NCI-H1930 (cell line): ENCODE measurements at places on chromosomes 12 and 14.
A peak's percentile ranks its signal among the peaks of the same experiment; 100 is the strongest.

- no peak for DNase-seq
Measured at GRCh38 chr12:28265435-28266042, 75.3 kb downstream of the CCDC91 start.

GRCh38 chr14:61540931-61541330 is 154.4 kb upstream of the HIF1A start:
- no peak for DNase-seq

DNA sequence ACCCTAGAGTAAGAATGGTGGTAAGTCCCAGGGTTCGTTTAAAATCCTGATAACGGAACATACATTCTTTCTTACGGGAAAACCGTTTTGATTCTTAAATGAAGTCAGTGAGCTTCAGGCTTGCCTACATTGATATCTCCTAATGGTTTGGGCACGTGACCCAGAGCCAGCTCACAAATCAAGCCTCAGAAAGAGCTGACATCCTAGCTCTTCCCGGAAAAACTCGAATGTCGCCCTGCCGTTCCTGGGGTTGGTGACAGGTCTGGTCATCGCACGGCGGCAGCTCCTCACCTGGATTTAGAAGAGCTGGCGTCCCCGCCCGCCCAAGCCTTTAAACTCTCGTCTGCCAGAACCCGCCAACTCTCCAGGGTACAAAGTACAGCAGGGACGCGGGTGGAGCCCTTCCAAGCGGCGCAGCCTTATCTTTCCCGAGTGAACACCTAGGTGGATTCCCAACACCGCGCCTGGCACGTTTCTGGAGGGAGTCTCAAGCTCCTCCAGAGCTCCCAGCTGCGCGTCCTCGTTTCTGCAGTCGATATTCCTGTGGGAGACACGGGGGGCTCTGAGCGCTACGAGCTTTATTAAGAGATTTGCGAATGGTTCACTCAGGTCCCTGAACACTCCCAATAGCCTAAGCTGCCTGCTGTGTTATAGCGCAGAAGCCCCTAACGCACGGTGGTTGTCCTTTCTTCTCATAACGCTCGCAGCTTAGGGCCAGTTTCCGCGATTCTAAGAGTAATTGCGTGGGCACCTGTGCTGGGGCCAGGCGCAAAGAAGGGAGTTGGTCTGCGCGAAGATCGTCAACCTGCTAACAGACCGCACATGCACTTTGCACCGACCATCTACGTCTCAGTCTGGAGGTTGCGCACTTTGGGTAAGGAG is at the start of gene SSTR1:
Gene SSTR1, plus strand, starts transcription at position 169 of the 882 bp plus-strand sequence. CDS start 1,486 bp downstream, outside the sequence.
- DNase-seq, result no peak

- DNase-seq, result no peak
Measured at GRCh38 chr12:113515082-113515856, 43.6 kb upstream of the LHX5 start.

- DNase-seq, result no peak
Measured at GRCh38 chr14:42391146-42391834, 784.6 kb downstream of the LRFN5 start.

DNA sequence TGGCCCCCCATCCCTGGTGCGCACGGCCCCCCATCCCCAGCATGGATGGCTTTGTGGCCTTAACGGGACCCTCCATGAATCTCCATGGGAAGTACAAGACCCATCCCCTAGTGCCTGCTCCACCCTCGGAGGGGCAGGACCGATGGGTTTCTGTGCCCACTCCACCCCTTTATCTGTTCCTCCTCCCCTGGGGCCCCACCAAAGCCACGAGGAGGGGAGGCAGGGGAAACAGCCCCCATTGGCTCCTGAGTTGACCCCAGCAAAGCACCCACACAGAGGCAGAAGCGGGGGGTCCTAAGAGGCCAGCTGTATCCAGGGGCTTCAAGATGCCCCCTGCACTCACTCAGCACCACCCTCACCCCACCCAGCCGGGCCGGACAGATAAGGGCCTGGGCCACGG is 36.1 kb upstream of the TMEM179 start:
- no peak for DNase-seq

DNA sequence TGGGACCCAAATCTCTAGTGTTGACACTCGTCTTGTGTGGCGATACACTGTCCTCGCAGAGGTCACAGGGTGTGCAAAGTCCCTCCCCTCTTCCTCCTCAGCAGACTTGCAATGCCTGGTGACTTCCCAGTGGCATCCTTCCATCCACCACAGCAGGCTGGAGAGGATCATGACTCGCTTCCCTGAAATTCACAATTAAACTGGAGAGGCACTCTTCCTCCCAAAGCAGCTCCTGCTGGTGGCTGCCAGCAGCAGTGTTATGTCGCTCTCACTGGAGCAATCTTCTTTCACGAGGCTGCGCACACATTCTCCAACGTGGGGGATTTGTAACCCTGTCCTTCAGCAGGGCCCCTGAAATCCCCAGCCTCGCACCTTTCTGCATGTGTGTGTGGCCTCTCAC is 145.2 kb upstream of the TMCC3 start:
- DNase-seq, result no peak

GRCh38 chr14:68285421-68286179 is 466.0 kb downstream of the RAD51B start:
- no peak for DNase-seq

- no peak for DNase-seq
Measured at GRCh38 chr12:47835831-47836155, 16.1 kb upstream of the HDAC7 start.

GRCh38 chr12:3797531-3798048 is 44.7 kb upstream of the CRACR2A start:
- no peak for DNase-seq

- peak; percentile 9 for DNase-seq
Measured at GRCh38 chr12:31521964-31522363, 69.0 kb downstream of the DENND5B start.

GRCh38 chr14:101177301-101177971 is 273.9 kb upstream of the RTL1 start:
- DNase-seq, result no peak

DNA sequence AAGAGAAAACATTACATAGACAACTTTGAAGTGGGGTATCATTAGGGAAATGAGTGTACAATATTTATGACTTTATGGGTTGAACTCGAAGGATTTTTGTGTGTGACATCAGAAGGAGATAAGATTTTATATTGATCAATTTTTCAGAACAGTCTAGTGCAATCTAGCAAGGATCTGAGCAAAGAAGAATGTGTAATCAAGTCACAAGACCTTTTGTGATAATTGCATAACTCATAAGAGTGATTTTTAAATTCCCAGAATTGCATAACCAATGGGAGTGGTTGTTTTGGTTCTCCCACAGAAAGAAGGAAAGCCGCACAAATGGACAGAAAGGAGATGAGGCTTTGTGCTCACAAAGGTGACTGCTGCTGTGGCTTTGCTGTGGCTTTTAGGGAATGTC is 441.8 kb upstream of the FLRT2 start:
- no peak for DNase-seq

- no peak for DNase-seq
Measured at GRCh38 chr14:99955826-99956455, 109.3 kb upstream of the EVL start.

- no peak for DNase-seq
Measured at GRCh38 chr14:54427871-54428270, 13.3 kb downstream of the CNIH1 start.

DNA sequence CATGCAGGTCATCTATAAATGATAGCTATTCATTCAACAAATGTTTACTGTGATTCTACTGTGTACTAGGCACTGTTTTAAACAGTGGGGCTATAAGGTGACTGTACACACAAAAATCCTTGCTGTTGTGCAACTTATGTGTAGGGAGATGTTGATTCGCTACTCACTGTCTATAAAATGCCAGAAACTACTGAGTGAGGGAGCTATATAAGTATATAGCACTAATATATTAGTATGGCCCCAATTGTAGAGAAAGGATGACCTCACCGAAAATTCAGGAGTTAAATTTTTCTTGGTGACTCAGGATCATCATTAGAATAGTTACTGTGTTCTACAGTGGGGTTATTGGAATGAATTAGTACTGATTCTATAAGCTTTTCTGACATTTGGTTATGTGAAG is 117.4 kb downstream of the TGFB3 start:
- DNase-seq, result no peak

DNA sequence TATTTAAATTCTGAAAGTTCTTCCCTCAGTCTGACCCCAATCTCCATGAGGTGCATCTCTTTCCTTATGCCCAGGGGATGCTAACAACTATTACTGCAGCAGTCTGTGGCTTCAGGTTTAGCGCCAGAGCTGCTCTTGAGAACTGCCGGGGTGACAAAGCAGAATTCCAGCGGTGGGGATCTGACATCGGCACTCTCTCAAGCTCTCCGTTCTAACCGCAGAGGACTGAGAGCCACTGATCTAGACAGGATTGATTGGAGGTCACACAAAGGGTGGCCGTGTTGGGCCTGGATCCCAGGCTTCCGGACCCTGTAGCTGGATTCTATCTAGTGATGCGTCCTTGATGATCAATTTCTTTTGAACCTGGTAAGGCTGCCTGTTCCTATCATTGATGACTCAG is 155.6 kb upstream of the TMEM132C start:
- no peak for DNase-seq

GRCh38 chr12:107012736-107013425 is 25.9 kb upstream of the MTERF2 start:
- no peak for DNase-seq

DNA sequence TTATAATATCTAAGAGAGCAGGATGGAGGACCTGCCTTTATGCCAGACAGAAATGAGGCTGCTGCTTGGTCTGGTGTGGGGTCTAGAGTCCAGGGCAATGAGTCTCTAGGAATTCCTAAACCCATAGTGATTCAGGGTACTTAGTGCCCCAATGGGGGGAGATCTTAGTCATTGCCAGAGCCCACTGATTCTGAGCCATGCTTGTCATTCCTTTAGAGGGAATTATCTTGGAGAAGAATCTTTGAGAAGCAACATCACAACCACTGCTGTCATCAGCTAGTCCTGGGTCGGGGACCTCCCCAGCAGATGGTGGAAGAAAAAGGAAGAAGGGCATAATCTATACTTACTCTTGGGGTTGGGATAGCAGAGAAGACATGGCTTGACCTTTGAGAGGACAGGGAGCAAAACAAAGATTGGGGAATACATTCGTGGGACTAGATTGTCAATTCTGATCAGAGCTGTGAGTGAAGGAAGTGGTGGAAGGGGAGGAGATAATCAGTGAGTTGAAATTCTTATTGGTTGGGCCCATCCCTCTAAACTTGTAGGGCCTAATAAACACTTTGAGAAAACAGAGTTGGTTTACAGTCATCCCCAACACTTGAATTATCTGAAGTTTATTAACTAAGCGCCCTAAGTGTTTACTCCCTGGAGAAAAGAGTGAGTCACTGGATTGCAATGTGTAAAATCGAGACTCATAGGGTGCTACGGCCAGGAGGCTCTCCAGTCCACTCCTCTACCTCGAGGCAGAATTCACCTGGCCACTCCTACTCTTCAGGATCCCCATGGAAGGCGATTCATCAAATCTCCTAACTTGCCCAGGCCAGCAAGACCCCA is 3.0 kb upstream of the KRT3 start:
- DNase-seq, result no peak

GRCh38 chr12:96073346-96074330 is 38.3 kb upstream of the LTA4H start:
- no peak for DNase-seq

GRCh38 chr12:52093346-52093745 is 13.8 kb downstream of the SMIM41 start:
- DNase-seq, result no peak

- no peak for DNase-seq
Measured at GRCh38 chr12:43516045-43516444, 36.0 kb downstream of the ADAMTS20 start.

- DNase-seq, result no peak
Measured at GRCh38 chr14:99724196-99724891, 40.2 kb downstream of the CYP46A1 start.

- DNase-seq, result no peak
Measured at GRCh38 chr12:120571299-120571698, 9.9 kb downstream of the POP5 start.

DNA sequence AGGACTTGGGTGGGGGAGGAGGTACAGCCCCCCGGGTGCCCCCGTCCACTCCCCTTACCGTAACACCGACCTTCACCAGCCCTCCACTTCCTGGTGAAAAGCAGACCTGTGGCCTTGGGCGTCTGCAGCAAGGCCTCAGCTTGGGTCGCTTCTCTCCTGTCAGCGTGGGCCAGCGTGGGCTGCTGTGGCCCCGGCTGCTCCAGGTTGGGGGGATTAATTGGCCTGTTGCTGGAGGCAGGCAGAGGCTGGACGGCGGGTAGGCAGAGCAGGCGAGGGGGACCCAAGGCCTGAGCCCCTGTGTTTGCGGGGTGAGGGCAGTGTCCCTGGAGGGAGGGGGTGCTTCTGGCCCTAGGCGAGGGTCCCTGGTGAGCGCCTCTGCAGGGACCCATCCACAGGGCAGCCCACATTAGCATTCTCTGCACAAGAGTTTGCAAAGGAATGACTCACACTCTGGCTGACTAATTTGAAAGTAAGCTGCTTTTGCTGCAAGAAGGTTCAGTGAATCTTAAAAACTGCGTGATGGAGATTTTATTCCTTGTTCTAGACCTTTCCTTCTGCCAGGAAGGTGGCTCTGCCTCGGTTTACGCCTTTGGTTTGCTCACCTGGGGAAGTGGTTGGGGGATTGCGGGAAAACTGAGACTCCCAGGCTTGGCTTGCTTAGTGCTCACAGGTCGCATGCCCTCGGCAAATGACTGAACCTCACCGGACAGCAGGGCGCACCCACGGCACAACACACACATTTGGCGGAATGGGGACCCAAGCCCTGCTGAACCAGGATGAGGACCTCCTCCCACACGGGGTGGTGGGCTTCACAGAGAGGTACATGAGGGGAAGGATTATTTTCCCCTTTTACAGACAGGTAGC is 37.9 kb upstream of the DLK1 start:
- no peak for DNase-seq

GRCh38 chr14:54653712-54654469 is 87.0 kb downstream of the SAMD4A start:
- DNase-seq, result no peak

- DNase-seq, result no peak
Measured at GRCh38 chr12:32309811-32310736, 89.3 kb upstream of the FGD4 start.

- DNase-seq, result no peak
Measured at GRCh38 chr12:132178316-132178715, 34.1 kb downstream of the NOC4L start.
